ENCODE measurements at places on chromosomes 11 and 22. TPM values are rescaled to one million over a fixed set of nuclear protein-coding genes. Genes with fewer than 3 reads are reported as not detected.

DNA sequence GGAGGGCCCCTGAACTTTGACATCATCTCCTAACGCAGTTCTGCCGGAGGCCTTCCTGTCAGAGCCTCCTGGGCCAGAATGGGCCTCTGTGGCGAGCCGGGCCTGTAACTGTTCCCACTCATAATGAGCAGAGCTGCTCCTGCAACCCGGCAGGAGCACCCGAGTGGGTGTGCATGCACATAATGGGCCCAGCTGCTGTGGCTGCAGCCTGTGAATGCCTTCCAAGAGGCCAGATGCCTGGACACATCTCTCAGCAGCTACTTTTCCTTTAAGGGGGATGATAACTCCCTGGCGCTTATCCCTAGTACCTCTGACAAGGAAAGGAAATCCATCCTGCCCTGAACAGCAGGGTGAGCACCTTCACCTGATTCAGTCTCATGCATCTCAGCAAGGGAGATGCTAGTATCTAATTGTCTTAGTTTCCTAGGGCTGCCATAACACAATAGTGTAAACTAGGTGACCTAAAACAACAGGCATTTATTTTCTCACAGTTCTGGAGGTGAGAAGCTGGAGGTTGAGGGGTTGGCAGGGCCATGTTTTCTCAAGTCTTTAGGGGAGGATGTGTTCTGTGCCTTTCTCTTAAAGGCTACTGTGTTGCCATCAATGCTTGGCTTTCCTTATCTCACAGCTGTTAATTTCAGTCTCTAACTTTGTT lies 120.5 kb downstream of the TEAD1 start:
- no peak for DNase-seq

DNA sequence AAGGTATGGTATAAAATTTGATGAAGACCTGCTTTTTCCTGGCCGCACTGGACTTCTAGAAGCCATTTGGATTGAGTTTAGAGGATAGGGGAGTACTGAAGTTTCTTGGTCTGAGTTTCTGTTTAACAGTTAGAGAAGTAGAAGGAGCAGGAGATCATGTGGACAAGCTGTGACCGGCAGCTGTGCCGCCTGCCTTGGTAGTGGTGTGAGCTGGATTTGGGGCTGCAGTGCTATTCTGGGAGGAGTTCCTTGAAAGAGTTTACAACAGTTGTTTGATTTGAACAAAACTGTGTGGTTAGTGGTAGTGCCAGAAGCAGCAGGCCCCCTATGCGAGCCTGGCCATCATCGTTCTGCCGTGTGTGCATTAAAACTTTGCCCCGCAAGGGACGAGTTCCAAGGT lies 105.2 kb downstream of the PDHX start:
- no peak for DNase-seq

DNA sequence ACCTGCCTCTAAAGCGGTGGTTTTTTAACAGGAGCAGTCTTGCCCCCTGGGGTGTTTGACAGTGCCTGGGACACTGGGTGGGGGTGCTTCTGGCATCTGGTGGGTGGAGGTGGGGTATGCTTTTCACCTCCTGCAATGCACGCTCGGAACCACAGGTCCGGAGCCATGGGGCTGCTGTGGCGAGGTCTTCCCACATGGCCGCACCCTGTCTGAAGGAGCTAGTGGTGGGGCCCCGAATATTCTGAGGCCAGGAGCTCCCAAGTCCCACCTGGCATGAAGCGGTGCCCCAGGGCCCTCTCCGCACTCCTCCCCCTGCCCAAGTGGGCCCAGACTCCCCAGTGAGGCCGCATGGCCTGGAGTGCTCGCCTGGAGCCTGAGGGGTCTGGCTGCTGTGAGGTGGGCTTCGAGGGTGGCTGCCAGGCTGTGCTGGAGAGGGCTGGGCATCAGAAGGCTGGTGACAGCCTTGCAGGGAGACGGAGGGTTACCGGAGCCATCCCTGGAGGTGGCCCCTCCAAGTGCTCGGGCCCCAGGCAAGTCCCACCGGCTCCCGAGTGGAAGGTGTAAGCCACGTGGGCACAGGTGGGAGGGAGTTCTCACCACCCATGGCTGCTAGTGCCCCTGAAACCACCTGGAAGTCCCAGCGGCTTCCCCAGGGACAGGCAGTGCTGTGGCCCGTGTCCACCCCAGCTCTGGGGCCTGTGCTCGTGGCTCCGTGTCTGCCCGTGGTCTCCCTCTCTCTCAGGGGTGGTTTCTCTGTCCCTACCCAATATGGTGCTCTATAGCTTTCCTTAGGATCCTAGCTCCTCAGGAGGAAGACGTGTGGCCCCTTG lies 15.1 kb downstream of the TBX1 start:
- peak; percentile 64 for DNase-seq

- DNase-seq, result no peak
Observed at GRCh38 chr22:49923445-49923844, 5.0 kb downstream of the CRELD2 start.

- peak; percentile 56 for DNase-seq
Observed at GRCh38 chr11:64419257-64419790, 60.4 kb downstream of the RPS6KA4 start.

DNA sequence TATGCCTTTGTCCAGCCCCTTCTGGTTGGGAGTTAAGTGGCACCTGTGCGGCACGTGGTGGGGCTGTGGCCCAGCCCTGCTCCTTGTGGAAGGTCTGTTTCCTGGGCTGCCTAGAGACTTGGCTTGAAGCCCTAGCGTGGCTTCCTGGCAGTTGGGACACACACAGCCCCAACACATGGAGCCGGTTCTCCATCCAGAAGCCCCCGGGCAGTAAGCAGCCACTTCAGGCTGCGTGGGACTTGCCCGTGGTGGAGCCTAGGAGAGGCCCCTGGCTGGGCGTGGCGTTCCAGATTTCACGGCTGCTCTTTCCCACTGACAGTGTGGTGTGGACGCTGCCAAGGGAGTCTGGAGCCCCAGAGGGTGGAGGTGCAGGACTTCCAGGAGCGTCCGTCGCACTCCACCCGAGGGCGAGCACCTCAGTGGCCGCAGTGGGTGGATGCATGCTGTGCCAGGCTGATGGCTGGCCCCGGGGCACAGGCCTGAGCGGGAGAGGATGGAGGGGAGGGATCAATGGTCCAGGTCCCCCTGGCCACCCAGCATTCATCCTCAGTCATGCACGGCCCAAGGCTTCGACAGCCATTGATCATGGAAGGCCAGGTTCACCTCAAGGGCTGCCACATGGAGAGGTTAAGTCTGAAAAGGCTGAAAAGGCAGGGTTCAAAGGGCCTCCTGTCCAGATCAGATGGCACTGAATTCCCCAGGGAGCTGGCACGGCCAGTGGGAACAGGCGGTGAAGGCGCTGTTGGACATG lies 9.3 kb downstream of the CCND1 start:
- DNase-seq, result peak; percentile 59

GRCh38 chr11:102807921-102808320 lies 10.0 kb upstream of the MMP1 start:
- DNase-seq, result no peak

DNA sequence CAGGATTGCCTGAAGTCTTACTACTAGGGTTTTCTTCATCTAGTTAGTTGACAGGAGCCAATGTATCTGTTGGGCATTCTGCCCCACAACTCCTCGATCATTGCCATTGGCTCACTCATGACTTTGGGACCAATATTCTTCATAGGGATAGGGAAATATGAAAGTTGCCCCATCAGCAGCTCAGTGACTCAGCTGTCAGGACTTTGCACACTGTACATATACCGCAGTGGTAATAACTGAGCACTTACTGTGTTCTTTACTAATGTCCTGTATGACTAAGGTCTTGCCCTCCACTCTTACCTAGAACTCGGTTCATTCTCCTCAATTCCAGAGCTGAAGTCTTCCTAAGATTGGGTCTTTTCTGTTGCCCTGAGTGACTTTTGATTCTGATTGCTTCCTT lies 46.8 kb upstream of the PGR start:
- DNase-seq, result no peak

GRCh38 chr11:17294033-17294432 lies 17.5 kb downstream of the NUCB2 start:
- no peak for DNase-seq

GRCh38 chr11:15586741-15587473 lies 472.2 kb downstream of the INSC start:
- no peak for DNase-seq

DNA sequence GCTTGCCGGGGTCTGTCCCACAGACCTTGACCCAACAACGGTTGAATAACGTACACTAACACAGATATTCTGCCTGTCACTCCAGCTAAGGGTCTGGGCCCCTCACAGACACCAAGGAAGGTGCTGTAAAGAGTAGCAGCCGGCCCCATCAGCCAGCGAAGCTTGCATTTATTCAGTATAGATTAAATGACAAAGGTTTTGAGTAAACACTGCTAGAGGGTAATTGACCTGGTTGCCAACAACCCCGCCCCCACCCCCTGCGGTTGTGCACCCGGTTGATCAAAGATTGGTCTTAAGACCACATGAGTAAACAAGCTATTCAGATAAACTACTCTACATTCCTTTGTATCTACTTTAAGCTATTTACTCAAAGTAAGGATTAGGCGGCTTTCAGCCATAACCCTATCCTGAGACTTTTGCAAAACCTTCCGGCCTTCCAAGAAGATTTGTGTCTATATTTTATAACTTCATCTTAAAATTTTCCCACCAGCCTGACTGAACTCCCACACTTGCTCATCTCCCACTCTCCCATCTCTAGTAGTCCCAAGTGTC lies 4.8 kb upstream of the CKAP5 start:
- no peak for DNase-seq

DNA sequence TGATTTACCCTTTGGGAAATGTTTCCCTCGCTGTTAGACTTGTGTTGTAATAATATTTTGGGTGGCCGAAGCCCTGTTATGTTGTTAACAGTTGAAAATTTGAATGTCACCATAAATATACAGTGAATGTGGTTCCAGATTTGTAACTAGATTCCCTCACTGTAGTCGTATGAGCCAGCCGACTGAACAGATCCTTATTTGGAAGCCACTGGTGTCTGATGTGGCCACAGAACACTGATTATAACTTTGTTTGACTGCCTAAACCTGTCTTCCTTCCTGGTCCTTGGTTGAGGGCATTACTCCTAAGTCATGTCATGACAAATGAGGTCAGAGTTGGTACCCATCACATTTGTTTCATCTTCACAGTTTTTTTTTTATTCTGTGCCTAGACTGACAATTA lies 45.4 kb downstream of the YAP1 start:
- DNase-seq, result no peak

Gene RAB30
- 3.8 TPM for polyA plus RNA-seq

Gene YAP1
- polyA plus RNA-seq, result 4.9 TPM

Gene MOB2
- 51.5 TPM for polyA plus RNA-seq

Gene C22orf42
- polyA plus RNA-seq, result not detected

Gene ANO5
- 0.45 TPM for polyA plus RNA-seq

Gene ZC3H12C
- 1.6 TPM for polyA plus RNA-seq

Gene RAB36
- polyA plus RNA-seq, result 1.3 TPM

Gene CATSPER1
- polyA plus RNA-seq, result 0.50 TPM

Gene LINC01488
- not detected for polyA plus RNA-seq

Gene SMARCB1
- polyA plus RNA-seq, result 100 TPM

Measured in spleen (tissue), 13 donors.